CD4-positive, alpha-beta T cell treated with Interleukin-10 for 1 hour (primary cell): ENCODE measurements at places on chromosomes 5 and 9.
A peak's percentile ranks its signal among the peaks of the same experiment; 100 is the strongest.

- peak; percentile 56 for DNase-seq
Measured at GRCh38 chr5:143229896-143230675, 173.4 kb downstream of the NR3C1 start.

GRCh38 chr5:93576994-93577853 lies 3.8 kb downstream of the NR2F1-AS1 start:
- no peak for DNase-seq

GRCh38 chr9:109789971-109790370 lies 10.0 kb downstream of the PALM2AKAP2 start:
- DNase-seq = no peak

- peak; percentile 79 for DNase-seq
Measured at GRCh38 chr5:50751064-50751657, 84.7 kb downstream of the PARP8 start.

- no peak for DNase-seq
Measured at GRCh38 chr5:57741336-57741735, 258.7 kb upstream of the ACTBL2 start.

- peak; percentile 57 for DNase-seq
Measured at GRCh38 chr5:157541447-157542118, 34.0 kb downstream of the ADAM19 start.

DNA sequence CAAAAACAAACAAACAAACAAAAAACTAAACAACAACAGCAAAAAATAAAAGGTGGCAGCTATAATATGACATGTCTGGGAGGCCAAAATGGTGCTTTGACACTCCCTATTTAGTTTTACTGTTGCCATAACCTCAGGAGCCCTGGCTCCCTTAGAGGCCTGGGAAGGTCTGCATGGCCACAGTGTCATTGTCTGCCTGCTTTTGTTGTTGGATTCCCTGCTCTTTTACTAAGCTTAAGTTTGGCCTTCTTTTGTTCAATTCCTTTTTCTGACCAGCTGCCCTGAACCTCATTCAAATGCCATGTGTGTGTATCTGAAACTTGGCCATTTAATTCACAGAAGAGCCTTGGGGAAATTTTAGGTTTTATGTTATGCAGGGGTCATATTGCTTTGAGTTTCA lies 458.2 kb downstream of the TMEM232 start:
- no peak for DNase-seq

DNA sequence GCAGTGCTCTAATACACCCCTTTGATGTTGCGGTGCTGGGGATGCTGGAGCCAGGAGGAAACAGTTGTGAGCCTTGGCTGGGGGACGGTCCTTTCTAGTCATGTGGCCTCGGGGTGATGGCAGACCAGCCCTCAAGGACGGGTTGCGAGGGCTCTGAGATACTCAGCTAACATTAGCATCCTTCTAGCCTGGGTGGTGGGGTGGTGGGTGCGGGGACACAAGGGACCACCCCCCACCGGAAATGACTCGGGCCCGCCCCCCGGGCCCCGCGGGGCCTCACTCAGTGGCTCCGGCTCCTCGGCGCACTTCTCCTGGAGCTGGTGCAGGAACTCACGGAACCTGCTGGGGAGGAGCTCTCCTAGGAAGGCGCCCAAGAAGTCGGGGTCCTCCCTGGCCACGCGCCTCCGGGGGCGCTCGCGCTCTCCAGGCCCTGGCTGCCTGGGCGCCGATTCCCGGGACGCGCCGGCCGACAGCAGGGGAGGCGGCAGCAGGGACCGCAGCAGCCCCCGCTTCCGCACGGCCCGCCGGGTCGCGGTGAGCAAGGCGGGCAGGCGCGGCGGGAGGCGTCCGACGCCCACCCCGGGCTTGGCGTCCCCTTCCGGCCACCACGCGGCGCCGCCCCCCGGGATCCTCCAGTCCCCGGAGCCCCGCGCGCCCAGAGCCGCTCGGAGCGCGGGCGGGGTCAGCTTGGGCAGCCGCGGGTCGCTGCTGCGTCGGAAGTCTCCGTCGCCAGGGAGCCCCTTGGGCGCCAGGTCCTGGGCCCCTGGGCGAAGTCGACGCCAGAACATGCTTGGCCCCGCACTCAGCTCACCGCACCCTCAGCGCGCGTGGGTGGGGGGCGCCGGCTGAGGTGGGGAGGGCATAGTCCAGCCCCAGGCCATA lies 873 bp downstream of the C9orf50 start:
- no peak for DNase-seq

GRCh38 chr5:68962757-68963484 lies 130.9 kb upstream of the SLC30A5 start:
- no peak for DNase-seq

DNA sequence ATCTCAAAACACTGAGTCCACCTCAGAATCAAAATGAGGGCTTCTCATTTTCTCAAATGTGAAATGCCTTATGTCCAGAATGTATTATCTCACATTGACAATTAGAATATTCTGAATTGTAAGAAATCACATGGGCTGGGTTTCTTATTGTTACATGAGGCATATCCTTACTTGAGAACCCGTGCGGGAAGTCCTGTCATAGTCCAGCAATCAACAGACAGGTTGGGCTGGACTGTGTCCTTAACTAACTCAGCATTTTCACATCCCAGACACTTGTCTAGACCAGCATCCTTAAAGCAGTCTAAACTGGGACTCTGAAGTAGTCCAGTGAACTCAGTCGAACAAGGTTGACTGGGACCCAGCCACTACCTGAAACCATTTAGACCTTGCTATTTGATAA lies 267.6 kb downstream of the CETN3 start:
- DNase-seq = no peak
